ENCODE measurements at places on chromosomes 5 and 9.

- peak; percentile 45 for DNase-seq
Measured at GRCh38 chr9:126146254-126147145, 180.1 kb upstream of the MVB12B start.

DNA sequence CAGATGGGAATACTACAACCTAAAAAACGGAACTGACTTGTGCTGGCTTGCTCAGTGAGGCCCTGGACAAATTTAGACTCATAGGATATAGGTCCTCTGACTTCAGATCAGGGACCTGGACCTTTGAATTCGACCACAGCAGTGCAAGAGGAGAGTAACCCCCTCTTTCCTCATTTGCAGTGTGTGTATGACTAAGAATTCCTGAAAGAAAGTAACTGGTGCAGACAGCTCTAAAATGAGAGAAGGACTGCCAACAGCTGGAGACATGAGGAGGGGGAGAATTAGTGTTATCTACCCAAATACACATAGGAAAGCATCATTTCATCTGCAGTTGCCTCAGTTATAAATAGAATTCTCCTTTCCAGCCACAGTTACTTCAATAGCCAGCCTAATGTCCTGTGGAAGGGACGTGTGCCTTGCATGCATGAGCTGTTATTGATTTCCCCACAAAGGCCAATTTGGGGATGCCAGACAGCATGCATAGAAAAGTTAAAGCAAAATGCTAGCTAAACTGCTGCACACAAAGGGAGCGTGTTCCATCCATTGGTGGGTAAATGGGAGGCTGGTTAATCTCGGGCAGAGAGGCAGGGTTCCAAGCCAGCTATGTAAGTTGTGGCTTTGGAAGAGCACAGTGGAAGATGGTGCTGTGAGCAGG is 442.7 kb downstream of the CDK5RAP2 start:
- no peak for DNase-seq

DNA sequence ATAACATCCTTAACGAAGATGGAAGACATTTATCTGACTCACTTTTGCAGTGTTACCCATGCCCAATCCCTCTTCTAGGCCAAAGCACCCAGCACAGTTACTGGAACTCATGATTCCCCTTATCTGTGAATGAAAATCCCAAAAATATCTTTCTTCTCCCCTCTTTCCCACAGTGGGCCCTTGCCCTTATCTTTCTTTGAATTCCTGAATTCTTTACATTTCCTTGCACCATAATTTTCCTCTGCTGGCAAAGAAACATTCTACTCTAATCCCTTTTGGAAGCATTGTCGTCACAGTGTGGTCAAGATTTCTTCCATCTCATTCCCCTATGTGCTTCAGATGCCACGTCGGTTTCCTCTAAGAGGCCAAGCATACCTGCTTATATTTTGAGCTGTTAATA is 135.9 kb upstream of the LIFR start:
- no peak for DNase-seq

DNA sequence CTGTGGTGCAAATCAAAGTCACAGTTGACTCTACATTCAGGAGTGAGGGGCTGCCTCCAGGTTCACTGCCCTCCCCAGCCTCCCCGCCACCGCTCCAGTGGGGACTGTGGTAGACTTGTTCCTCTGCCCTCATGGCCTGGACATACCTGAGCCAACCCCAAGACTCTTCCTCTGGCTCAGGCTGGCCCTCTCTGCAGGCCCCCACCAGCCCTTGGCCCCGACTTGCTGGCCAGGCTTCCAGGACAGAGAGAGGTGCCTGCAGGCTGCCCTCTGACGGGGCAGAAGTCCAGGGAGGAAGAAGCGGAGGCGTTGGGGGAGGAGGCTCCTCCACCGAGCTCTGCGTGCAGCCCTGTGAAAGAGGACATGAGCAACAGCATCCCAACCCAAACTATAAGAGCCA is 2.8 kb upstream of the SARDH start:
- DNase-seq: peak; percentile 52

- DNase-seq: no peak
Measured at GRCh38 chr9:77588271-77588937, 59.7 kb downstream of the GNA14 start.

DNA sequence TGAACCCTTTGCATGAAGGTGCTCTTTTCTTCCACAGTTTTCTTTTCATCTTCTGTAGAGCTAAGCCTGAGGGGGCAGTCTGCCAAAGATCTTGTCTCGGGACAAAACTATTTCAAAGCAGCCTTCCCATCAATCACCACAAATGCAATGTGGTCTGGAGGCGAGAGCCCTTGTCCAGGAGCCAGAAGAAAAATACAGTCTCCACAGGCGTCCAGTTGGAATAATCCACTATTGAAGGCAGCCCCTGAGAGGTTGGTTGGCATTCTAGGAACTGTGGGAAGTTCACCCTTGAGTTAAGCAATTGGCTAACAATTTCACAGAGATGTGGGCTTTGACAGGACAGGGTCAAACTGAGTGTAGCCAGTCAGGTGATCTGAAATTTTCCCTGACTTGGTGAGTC is 72.0 kb downstream of the SEMA6A start:
- DNase-seq: no peak

DNA sequence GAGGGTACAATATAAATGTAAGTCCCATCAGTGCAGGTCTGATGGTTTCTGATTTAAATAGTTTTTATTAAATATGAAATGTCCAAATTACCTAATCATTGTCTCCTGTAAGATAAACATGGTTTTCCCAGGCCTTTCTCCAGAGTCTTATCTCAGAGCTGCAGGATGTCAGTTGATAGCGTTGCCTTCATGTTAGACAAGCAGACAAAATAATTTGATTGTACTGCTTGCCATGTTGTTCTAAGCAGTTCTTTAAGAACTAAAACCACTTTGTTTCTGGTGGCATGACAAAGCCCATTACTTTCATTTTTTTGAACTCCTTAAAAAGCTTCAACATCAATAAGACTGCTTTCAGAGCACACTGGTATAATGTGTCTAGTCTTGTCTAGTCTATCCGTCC is 1073.5 kb downstream of the MAT2B start:
- no peak for DNase-seq

GRCh38 chr5:150153957-150154617 is 1.6 kb downstream of the PDGFRB start:
- DNase-seq: no peak

- DNase-seq: no peak
Measured at GRCh38 chr9:69237702-69238295, 63.7 kb downstream of the TJP2 start.

- DNase-seq: no peak
Measured at GRCh38 chr5:94670726-94671125, 52.3 kb downstream of the SLF1 start.

DNA sequence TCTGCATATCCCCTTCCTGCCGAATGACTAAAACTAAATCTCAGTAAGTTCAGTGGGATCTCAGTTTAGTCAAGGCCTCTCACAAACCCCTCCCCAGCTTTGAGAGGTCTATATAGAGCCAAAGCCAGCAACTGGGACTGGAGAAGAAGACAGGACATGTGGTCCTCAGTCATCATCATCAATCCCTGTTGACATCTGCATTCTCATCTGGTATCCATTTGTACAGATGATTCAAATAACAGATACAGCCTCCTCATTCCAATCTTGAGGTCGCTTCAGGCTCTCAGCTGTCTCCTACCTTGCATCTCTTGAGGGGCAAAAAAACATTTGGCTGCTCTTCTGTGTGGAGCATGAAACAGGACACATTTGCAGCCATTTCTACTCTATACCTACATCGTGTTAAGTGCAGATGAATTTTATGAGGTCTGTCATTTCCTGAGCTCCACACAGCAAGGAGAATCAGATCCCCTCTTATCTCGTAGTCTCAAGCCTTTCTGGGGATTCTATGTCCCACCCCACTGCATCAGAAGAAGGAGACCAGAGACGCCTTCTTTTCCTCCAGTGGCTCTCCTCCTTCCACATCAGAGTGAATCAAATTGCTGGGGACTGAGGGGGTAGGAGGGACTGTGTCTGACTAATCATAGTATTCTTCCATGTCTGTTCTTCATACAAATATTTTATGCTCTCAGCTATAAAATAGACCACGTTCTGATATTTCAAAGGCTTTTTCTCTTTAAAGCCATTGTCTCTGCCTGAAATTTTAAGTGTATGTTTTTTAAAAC is 4.7 kb upstream of the RECK start:
- no peak for DNase-seq

DNA sequence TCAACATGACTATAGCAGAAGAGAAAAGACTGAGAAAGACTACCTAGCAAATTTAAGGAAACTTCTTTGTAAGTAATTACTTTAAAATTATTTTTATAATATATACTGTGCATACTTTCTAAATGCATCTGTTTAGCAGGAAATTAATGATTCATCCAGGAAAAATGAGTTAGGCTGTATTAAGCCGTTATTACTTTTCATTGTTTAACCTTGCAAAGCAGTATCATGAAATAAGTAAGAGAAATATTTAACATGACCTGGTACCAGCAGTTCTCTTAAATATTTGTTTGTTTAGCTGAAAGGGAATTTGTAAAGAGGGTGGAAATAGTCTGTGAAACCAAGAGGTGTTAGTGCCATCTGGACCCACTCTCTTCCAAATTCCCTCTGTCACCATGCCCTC is 175.0 kb downstream of the GNAQ start:
- no peak for DNase-seq

- no peak for DNase-seq
Measured at GRCh38 chr5:84057211-84057610, 327.5 kb downstream of the EDIL3 start.

DNA sequence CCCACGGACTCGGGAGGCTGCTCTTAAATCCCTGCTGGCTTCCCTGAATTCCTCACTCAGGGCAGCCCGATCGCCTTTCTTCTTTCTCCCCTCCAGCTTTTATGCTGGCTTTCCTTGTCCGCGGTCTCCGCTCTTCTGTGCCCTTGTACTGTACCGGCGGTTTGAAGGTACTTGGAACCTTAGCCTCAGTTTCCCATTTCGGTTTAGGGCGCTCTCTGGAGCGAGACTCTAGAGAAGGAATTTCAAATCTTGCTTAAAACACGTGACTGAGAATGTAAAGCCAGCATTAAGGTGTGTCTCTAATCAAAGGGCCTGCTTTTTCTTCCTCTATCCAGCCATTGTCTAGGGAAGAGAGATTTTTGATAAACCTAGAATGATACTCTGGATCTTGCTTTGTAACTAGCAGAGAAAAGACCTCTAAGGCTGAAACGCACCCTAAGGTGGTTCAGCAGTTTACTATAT is 650 bp downstream of the GPR107 start:
- DNase-seq: no peak

- no peak for DNase-seq
Measured at GRCh38 chr5:74127381-74128320, 501.7 kb downstream of the ARHGEF28 start.

- DNase-seq: no peak
Measured at GRCh38 chr9:90331826-90332575, 310.6 kb downstream of the DIRAS2 start.

- DNase-seq: no peak
Measured at GRCh38 chr5:88785746-88786565, 97.0 kb downstream of the MEF2C start.

All from upper lobe of right lung (tissue), 1 donor.